ENCODE measurements at places on chromosomes 2 and 18.
A peak's percentile ranks its signal among the peaks of the same experiment; 100 is the strongest.

- no peak for DNase-seq
Observed at GRCh38 chr2:21981127-21981526, 857.4 kb downstream of the TDRD15 start.

DNA sequence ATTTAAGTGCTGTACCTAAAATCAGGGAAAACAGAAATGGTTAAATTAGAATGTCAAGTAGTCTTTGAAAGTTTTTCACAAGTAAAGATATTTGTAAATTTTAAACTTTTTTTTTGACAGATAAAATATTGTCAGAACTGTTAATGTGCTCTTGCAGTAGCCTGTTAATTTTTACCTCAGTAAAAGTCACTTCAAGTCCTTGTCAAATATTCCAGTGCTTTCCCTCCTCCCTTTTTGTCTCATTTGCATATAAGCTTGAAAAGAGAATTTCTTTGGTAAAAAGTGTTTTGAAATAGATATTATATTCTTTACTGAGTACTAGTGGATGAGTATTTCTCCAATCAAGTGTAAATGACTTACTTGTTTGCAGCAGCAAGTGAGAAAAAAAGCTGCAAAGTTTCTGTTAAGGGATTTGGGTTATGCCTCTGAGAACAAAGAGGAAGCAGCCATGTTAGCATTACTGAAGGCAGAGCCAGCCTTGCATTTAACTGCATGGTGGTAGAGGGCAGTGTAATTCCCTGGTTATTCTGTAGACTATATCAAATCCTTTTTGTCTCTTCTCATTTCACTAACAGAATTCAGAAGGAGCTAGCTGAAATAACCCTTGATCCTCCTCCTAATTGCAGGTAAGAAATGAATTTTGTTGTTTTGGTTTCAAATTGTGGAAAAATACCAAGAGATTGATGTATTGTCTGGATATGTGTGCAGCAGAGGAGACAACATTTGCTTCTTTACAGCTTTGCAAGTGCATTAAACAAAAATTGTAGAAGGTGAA, 3.2 kb downstream of the UBE2E3 start:
- peak; percentile 15 for DNase-seq

GRCh38 chr2:226694149-226694548, 105.5 kb downstream of the IRS1 start:
- no peak for DNase-seq

- no peak for DNase-seq
Observed at GRCh38 chr18:46344416-46345180, 240.4 kb downstream of the HAUS1 start.

- DNase-seq: no peak
Observed at GRCh38 chr2:11680901-11681721, 11.1 kb upstream of the NTSR2 start.

DNA sequence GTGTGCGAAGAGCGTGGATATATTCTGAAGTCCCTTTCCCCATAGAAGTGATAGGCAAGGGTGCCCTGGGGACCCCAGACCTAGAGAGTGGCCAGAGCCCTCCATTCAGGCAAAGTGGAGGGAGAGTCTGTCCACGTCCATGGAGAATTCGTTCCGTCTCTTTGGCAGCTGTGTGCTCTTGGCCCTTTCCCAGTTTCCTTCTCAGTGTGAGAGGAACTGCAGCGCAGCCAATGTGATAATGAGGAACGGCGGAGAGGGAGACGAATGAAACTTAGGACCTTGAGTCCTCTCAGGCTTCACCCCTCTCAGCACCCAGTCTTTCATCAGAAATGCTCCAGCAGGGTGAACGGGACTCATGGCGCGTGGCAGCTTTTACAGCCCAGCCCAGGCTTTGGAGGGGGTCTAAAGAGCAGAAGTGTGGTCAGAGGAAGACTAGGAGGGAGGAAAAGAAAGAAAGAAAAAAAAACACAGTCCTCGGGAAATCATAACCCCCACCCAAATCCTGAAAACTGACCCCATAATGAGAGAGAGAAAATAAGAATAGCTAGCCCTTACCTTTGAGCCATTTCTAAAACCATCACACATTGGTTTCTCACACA, 95.0 kb upstream of the RIOK3 start:
- DNase-seq: peak; percentile 38

- no peak for DNase-seq
Observed at GRCh38 chr18:23306822-23307221, 146.3 kb upstream of the RIOK3 start.

DNA sequence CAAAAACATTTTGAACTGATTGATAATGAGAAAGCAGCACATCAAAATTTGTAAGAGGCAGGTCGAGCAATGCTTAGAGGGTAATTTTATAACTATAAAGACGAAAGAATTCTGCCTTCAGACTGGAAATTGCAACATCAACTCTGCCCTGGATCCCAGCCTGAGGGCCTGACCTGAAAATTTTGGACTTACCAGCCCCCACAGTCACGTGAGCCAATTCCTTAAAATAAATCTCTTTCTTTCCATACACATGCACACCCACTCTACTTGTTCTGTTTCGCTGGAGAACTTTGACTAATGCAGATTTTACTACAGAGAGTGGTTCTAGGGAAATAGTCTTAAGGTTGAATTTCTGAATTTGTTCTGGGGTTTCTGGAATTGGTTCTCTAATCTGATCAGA, 14.6 kb upstream of the ACOXL start:
- DNase-seq: no peak

Measured in nucleus accumbens (tissue), 56 donors.